A549 treated with Mapracorat at 1 μM for 4 hours (cell line): ENCODE measurements at places on chromosomes 5 and 9. TPM values are rescaled to one million over a fixed set of nuclear protein-coding genes. Genes with fewer than 3 reads are reported as not detected.

HMMR gene
- total RNA-seq = 21.3 to 28.0 TPM (median 25.2 TPM) in 5 replicates

PKD2L2 gene
- 0.07 TPM in 1 of 5 replicates, not detected in the others for total RNA-seq

FAM169A gene
- 3.7 to 6.9 TPM (median 6.0 TPM) in 5 replicates for total RNA-seq

TMEM252 gene
- total RNA-seq = not detected in 5 replicates

STPG3 gene
- total RNA-seq = not detected in 5 replicates

GADD45G gene
- 0.24 to 0.77 TPM (median 0.50 TPM) in 5 replicates for total RNA-seq

FANCC gene
- 10.6 to 11.8 TPM (median 10.9 TPM) in 5 replicates for total RNA-seq

FBP2 gene
- not detected in 5 replicates for total RNA-seq

UBE2QL1 gene
- 0.72 to 1.2 TPM (median 0.87 TPM) in 5 replicates for total RNA-seq

TAF11L5 gene
- not detected in 5 replicates for total RNA-seq

NFX1 gene
- total RNA-seq = 29.2 to 34.1 TPM (median 31.0 TPM) in 5 replicates

PDGFRB gene
- total RNA-seq = 0.16 to 0.56 TPM (median 0.22 TPM) in 5 replicates

GPR151 gene
- not detected in 5 replicates for total RNA-seq

TNC gene
- 0.43 to 1.2 TPM (median 0.69 TPM) in 5 replicates for total RNA-seq

ZDHHC11B gene
- total RNA-seq = 1.1 to 1.7 TPM (median 1.5 TPM) in 5 replicates

GRXCR2 gene
- not detected in 5 replicates for total RNA-seq

ZNF608 gene
- total RNA-seq = 0.48 to 1.0 TPM (median 0.91 TPM) in 5 replicates

EFNA5 gene
- total RNA-seq = 19.2 to 24.2 TPM (median 21.4 TPM) in 5 replicates

SPINK1 gene
- total RNA-seq = 0.43 to 1.9 TPM (median 1.4 TPM) in 4 of 5 replicates, not detected in the other

LPAR1 gene
- 19.9 to 22.0 TPM (median 21.4 TPM) in 5 replicates for total RNA-seq

PPP2R2B gene
- total RNA-seq = 0.10 to 0.24 TPM (median 0.12 TPM) in 3 of 5 replicates, not detected in the others

INSL6 gene
- not detected in 5 replicates for total RNA-seq

TYRP1 gene
- not detected in 5 replicates for total RNA-seq
